ENCODE measurements at places on chromosomes 3 and 15.
A peak's percentile ranks its signal among the peaks of the same experiment; 100 is the strongest.

- DNase-seq = peak; percentile 97
Observed at GRCh38 chr15:92429378-92430068, 35.8 kb downstream of the ST8SIA2 start.

GRCh38 chr3:117526470-117527079, 817.0 kb downstream of the TUSC7 start:
- DNase-seq = peak; percentile 45

DNA sequence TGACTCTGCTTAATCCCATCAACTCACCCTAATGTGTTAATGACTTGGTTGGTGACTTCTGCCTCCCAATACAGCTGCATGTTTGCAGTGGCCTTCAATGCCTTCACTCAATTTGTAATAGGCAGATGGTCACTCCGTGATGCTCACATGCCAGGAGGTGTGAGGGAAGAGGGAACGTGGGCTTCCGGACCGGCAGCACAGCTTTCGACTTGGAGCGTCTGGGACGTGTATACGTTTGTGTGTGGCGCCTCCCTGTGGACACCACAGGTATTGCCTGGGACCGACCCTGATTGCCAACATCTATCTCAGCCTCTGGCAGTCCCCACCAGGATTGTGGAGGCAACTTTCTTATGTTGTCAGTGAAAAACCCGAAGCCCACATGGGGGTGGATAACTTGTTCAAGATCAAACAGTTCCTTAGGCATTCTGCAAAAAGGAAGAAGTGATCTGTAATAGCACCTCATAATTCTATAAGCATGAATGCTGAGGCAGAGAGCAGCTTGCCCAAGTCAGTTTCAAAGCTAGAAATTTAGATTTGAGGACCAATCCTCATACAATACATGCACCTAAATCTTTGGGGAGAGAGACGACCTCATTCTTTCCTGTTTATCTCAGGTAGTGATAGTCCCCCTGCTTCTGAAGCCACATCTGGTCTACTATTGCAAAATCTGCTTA, 16.9 kb downstream of the MRPL46 start:
- DNase-seq = peak; percentile 84

GRCh38 chr3:142127941-142128658, 21.2 kb downstream of the TFDP2 start:
- no peak for DNase-seq

- no peak for DNase-seq
Observed at GRCh38 chr3:38684546-38684945, 35.1 kb upstream of the SCN5A start.
